ENCODE measurements at places on chromosomes 13 and 19.

DNA sequence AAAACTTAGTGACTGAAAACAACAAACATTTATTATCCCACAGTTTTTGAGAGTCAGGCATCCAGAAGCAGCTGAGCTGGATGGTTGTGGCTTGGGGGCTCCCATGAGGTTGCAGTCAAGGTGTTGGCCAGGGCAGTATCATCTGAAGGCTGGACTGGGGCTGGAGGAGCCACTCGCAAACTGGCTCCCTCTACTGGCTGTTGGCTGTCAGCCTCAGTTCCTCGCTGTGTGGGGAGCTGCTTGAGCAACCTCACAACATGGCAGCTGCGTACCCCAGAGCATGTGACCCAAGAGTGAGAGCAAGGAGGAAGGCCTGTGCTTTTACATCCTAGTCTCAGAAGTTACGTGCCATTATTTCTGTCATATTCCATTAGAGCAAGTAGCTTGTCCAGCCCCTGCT, 9.7 kb downstream of the YJU2 start:
- no peak for DNase-seq

- no peak for DNase-seq
These were observed 1.6 kb downstream of the SLC25A30 start for GRCh38 chr13:45416516-45417128.

DNA sequence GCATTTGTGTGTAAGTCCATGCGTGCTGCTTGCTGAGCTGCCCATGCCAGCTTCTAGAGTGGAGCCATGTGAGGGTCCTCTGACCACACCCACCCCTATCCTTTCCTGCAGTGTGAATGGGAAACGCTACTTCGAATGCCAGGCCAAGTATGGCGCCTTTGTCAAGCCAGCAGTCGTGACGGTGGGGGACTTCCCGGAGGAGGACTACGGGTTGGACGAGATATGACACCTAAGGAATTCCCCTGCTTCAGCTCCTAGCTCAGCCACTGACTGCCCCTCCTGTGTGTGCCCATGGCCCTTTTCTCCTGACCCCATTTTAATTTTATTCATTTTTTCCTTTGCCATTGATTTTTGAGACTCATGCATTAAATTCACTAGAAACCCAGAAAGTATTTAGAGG, 10.3 kb downstream of the TBCB start:
- DNase-seq = no peak

- no peak for DNase-seq
These were observed 194.5 kb downstream of the KATNAL1 start for GRCh38 chr13:30112602-30113435.

- no peak for DNase-seq
These were observed 26.4 kb downstream of the PTPRS start for GRCh38 chr19:5314012-5314906.

DNA sequence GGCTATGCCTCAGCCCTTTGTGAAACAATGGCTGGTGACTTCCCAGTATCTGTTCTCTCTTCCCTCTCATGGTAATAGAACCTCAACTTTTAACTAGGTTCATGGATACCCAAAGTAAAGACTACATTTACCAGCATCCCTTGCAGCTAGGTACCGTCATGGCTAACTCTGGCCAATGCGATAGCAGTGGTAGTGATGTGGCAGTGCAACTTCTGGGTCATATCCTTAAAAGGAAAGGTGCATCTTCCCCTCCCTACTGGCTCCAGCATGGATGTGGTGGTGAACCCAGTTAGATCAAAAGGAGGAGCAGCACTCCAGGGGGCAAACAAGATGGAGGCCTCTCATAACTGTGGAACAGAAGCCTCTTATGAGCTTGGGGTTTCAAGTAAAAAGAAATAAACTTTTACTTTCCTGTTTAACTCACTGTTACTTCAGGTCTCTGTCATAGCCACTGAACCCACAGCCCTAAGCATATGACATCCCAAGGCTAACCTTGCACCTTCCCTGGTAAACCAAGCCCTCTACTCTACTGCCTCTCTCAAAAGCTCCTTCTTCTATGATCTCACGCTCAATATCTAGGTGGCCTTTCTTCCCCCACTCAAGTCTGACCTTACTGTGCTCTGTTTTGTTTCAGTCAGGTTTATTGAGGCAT, 104.4 kb downstream of the DOCK9 start:
- no peak for DNase-seq

DNA sequence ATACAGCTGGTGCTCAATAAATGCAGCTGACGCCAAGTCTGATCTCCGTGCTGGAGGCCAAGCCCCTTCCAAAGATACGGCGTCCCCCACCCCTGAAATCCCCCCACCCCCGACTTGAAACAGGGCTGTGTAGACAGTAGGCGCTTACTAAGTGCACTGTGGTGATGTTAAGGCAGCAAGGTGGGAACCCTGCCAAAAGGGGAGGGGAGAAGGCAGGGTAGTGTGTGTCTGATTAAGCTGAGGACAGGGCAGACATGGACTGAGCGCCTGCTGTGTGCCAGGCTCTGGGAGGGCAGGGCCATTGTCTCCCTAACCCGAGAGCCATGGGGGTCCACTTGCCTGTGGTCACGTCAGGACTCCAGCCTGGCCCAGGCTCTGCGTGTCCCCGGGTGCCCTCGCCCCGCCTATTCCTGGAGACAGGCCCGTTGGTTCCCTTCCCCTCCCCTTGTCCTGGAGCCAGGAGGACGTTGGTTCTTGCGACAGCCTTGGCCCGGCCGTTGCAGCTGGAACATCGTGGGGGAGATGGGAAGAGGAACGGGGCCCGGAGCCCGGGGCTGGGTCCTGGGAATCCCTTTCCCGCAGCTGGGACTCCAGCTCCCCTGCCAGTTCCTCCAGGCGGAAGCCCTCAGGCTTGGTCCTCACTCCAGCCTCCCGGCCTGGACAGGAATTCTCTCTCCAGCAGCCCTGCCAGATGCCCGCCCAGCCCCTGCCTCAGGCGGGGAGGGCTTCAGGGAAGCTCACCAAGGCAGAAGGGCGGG, 1.7 kb upstream of the ELANE start:
- peak; percentile 61 for DNase-seq

DNA sequence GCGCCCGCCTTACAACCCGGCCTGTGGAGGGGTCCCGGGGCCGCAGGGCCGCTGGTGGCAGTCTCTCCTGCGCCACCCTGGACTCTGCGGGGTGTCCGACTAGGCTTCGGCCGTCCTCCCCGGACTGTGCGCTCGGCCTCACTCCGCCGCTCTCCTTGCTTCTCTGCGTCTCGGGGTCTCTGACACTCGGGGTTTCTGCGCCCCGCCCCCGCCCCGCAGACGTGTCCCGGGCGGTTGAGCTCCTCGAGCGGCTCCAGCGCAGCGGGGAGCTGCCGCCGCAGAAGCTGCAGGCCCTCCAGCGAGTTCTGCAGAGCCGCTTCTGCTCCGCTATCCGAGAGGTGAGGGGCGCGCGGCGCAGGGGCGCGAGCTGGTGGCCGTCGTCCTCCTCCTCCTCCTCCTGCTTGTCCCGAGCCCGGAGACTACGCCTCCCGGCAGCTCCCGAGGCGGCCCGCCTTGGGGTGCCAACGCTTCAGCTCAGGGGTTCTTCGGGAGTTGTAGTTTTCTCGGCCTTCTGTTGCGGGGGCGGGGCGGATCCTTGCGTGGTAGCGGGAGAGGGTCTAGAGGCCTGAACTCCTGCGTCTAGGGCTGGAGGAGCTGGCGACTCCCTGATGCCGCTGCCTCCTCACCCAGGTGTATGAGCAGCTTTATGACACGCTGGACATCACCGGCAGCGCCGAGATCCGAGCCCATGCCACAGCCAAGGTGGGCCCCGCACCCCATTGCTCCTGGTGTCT, 627 bp downstream of the LIN7B start:
- DNase-seq = no peak

- DNase-seq = no peak
These were observed 21.9 kb upstream of the ZNF432 start for GRCh38 chr19:52070496-52070895.

DNA sequence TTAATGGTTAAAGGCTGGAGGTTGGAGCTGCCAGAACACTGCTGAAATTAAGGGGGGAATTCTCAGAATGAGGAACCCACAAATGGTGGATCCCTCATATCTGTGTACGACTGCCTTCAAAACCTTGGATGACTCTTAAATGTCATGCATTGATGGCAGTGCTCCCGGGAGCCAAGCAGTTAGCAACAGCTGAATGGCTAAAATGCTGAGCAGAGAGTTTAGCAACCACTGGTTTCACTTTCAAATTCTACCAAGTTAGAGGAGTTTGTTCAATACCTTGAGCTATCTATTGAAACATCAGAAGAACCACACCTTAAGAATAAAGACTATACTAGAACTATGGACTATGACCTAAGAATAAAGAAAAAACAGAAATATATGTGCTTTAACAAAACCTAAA, 41.4 kb downstream of the UQCRFS1 start:
- DNase-seq = no peak

GRCh38 chr19:41144403-41144802, 30.2 kb downstream of the CYP2F1 start:
- DNase-seq = peak; percentile 65

GRCh38 chr13:44051918-44052675, 172.4 kb downstream of the LACC1 start:
- DNase-seq = no peak

- DNase-seq = no peak
These were observed 1.8 kb downstream of the RAP2A start for GRCh38 chr13:97435794-97436193.

- DNase-seq = peak; percentile 77
These were observed at the start of gene ZFP36 for GRCh38 chr19:39406656-39407409. Gene ZFP36 (plus strand): TSS chr19:39406847. CDS start chr19:39406905, 58 bp downstream.

GRCh38 chr19:44955505-44956439, 592 bp downstream of the CLPTM1 start:
- DNase-seq = no peak

GRCh38 chr13:25943658-25944057, 108.2 kb downstream of the SHISA2 start:
- no peak for DNase-seq

DNA sequence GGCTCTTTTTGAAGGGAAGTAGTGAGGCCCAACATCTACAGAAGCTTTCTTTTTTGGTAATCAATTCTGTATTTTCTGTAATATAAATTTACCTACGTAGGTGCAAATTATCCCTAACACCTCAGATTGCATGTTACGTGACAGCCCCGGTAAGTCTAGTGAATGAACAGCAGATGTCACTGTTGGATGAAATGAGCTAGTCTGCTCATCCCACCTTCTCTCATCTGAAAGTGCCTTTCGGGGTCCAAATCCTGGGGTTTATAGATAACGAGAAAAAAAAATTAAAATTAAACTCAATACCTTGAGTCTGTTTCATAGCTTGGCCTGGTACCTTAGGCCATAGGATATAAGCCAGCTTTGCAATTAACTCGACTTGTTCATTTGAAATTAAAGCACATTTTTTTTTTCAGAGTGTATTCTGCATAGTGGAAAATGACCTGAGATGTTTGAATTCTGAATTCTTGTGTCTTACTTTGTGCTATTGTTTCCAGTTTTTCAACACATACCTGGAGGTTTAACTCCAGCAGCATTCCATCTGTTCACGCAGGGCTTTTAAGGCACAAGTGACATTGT, 548.2 kb downstream of the GPC5 start:
- no peak for DNase-seq

DNA sequence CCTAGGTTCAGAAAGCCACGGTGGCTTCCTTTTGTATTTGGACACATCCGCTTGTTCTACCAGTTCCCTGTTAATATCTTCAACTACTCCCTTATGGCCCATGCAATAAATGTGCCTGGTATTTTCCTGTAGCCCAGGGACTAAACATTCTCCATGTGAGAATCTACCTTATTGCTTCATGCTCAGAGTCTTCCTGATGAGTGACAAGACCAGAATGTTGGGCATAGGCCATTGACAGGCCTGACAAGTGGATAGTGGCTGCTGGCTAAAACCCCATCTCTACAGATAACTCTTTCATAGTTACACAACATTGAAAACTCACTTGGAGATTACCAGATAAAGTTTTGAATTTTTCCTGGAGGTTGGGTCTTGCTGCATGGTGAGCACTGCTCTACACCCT, 449.9 kb downstream of the HS6ST3 start:
- DNase-seq = no peak

GRCh38 chr19:2240881-2241760, 4.5 kb downstream of the SF3A2 start:
- no peak for DNase-seq

- no peak for DNase-seq
These were observed 96.1 kb downstream of the OXGR1 start for GRCh38 chr13:96898212-96898611.

- DNase-seq = no peak
These were observed 12.0 kb downstream of the TGDS start for GRCh38 chr13:94583926-94584325.

DNA sequence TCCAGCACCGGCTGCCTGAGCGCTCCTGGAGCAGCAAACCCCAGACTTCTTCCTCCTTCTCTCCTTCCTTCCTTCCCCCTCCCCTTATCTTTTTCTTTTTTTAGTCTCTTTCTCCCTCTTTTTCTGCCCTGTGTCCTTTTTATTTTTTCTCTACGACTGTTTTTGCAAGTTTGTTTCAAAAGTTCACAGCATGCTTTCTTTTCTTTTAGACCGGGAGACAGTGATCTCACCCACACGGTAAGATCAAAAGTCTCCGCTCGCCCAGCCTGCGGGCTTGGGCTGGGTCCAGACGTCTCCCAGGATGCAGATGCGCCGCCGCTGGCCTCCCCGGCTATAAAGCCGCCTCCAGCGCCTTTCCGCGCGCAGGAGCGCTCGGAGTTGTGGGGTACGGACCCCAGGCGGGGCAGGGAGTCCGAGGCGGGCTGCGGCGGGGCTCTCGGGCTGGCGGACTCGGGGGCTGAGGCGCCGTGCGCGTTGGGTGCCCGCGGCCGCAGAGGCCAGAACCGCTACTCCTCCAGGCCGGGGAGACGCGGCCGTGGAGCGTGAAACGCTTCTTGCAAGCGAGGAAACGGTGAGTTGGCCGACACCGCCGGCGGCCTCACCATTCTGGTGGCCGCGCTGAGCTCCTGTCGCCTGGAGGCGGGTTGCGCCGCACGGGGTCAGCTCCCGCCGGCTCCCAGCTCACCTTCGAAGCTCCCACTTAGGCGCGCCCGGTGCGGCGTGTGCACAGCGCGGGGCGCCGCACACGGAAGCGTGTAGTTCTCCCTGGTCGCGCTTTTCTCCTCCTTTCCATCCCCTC, 2.0 kb upstream of the TSHZ3 start:
- DNase-seq = no peak

DNA sequence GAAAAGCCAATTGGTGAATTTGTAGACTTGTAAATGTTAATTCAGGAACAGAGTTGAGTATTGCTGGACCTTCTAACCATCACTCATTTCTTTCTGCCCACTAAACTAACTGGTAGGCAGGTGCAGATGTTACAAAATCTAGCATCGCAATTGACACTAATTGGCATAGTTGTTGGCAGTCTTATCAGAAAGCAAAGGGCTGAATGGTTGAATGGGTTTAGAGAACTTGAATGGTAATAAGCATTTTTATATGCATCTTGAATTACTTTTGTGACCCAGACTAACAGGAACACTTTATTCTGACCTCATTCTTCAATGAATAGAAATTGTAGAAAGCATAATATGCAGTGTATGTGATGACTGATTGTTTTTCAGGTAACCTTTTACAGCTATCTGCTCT, 189.1 kb downstream of the GGACT start:
- no peak for DNase-seq

DNA sequence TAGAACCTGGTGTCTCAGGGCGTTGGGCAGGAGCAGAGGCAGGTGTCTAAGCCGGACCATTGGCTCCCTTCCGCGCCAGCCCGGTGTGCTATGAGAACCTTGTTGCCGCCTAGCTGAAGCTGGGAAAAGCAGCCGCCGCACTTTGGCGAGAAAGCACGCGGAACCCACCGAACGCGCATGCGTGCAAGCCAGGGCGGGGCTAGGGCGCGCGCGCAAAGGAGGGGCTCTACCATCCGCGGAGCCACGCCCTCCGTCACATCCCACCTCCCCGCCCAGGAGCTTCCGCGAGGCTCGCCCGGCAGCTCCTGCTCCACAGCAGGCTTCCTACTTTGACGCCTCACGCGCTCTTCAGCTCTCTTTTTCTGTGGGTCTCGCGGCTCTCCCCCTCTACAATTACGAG, 51.3 kb downstream of the WDR87 start:
- no peak for DNase-seq

GRCh38 chr13:73198991-73199411, 140.2 kb downstream of the KLF5 start:
- DNase-seq = no peak
